NCI-H2081 (cell line): ENCODE measurements at places on chromosomes 3 and 15.

DNA sequence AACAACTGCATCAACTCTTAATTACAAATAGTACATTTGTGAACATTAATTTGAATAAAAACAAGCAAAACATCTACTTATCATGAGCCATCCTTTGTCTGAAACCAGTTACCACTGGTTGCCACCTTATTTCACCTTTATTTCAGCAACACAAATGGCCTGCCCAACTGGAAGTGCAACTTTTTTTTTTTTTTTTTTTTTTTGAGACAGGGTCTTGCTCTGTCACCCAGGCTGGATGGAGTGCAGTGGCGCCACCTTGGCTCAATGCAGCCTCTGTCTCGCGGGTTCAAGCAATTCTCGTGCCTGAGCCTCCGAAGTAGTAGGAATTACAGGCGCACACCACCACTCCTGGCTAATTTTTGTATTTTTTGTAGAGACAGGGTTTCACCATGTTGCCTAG, 13.1 kb downstream of the WDR82 start:
- DNase-seq = no peak

GRCh38 chr3:147881933-147882332, 472.8 kb downstream of the ZIC1 start:
- no peak for DNase-seq

- DNase-seq = no peak
Observed at GRCh38 chr3:132843851-132844553, 121.8 kb upstream of the NPHP3 start.

- no peak for DNase-seq
Observed at GRCh38 chr3:145639875-145640274, 521.1 kb downstream of the PLOD2 start.

DNA sequence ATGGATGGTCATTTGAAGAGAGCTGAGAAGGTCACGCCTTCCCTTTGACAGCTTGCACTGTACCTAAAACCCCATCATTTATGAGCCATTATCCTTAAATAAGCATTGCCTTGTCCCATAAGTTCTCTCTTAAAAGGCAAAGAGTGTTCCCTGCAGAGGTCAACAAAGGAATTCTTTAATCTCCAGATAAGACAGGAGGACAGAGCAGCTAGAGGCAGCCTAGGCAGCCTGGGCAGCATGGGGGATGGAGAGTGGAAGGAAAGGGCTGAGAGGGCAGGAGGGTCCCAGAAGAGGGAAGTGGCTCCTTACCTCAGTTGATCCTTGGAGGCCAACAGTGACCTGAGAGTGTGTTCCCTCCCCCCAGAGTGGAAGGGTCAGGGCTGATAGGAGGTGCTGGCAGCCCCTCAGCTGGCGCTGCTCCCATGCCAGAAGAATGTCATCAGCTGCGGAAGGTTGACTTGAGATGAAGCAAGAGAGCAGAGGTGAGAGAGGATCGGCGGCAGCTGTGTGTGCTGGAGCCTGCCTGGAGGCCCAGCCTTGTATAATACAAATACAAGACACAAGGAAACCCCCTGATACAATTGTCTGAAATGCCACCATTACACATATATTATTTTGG, 12.8 kb downstream of the KBTBD13 start:
- no peak for DNase-seq

DNA sequence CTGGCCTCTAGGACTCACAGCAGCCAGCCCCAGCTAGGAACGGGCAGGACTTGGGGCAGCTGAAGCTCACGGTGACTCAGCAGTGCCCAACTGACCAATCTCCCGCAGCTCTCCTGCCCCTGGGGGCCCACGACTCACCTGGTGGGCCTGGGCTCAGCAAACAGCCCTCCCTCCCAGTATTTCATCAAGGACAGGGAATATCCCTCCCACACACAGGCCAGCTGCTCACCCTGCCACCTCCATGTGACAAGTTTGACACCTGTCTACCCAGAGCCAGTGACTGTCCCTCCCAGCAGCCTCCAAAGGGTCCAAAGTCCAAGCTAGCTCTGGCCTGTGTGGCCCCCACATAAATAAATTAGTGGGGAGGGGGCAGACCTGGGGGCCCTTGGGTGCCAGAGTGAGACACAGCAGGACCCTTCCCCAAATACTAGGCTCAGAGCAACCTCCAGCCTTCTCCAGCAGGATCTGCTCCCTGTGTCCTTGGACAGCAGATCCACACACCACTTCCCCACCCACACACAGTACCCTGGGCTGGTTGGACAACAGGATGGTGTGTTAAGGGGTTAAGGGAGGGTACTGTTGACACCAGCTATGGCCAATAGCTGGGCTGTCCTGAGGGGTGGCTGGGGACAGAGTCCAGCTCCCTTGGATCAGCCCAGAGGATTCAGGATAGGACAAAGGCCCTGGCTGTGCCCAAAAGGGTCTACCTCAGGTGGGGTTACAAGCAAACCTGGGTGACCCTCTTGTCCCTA, 4.3 kb downstream of the GNAT1 start:
- DNase-seq = no peak

DNA sequence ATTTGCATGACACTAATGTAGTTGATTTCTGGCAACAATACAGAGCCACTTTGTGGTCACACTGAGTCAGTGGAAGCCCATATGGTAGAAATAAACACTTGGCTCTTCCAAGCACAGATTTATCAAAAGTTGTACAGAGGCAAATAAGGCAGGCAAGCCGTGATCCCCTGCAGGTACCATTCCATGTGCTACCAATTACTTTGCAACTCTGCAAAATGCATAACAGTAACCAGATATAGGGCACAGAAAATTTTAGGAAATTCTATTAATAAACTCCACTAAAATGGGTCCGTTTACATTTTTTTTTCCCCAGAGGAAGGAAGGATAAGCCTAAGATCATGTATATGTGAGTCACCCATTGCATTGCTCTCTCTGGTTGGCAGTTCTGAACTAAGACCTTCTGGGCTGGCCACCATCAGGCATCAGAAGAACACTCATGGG, 103.1 kb upstream of the PTX3 start:
- DNase-seq = no peak

DNA sequence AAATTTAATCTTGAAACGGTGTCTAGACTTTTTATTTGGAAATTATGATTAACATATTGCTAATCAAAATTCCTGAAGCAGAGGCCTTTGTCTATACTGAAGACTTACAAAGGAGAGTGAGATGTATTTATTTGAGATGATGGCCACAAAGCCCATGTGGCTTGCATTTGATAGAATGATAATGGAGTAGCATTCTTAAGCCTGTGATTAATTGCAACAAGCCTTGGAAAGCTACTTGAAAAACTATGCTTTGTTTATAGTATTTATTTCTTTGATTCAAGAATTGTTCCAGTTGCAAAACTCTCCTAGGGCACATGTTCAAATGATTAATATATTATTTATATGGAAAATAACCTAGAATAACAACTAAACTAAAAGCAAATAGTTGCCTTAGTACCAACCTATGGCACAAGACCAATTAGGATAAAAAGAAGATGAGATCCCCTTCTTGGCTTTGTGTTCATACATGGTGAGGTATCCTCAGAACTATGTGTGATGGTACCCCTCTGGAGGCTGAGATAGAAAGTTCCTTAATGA, 244.1 kb upstream of the TBL1XR1 start:
- DNase-seq = no peak

DNA sequence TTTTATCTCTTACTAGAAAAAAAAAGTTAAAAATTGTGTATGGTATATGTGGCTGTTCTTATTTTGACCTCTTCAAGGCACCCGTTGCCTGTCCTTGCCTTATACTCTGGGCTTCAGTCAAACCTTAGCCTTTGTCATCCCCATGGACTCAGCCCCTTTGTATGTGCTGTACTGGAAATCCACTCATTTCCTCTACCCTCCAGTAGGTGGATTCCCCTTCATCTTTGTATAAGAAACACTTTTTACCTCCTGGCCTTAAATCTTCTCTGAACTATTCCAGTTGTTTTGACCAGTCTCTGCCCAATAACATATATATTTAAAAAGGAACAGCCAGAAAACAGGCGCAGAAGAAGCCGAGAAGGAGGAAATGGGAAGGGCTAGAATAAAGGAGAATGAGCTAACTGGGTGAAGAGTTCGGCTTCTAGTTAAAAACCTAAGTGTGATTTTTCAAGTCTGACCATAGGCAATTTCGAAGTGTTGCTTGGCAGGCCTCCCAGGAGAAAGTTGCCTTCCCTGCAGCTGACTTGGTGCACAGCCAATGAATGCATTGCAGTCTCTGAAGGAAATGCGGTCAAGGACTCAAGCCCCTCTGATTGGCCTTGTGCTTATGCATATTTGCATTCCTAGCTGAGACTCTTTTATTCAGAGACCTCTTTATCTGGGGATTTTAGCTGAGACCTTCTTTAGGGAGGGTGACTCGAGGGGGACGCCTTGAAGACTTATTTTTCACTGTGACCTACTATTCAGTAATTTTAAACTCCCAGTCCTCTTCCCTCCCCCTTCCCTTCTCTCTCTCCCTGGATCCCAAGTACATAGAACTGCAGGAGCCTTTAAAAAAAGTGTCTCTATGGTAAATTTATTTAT, 277.4 kb downstream of the ROBO1 start:
- DNase-seq = no peak

DNA sequence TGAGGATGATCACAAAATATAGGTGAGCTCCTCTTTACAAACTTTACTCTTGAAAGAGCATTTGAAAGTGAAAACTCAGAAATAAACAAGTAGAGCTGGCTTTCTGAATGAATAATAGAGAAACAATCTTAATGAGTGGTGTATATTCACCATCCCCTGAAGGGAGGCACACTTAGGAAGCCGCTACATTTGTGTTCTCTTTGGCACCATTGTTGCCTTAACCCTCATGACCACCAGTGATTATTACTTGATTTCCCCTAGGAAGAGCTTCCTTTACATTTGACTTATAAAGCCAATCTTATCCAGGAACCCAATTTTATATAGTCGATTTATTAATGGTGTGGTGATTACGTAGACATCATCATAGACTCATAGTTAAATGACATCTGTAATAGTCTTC, 883.9 kb downstream of the TBL1XR1 start:
- DNase-seq = no peak

DNA sequence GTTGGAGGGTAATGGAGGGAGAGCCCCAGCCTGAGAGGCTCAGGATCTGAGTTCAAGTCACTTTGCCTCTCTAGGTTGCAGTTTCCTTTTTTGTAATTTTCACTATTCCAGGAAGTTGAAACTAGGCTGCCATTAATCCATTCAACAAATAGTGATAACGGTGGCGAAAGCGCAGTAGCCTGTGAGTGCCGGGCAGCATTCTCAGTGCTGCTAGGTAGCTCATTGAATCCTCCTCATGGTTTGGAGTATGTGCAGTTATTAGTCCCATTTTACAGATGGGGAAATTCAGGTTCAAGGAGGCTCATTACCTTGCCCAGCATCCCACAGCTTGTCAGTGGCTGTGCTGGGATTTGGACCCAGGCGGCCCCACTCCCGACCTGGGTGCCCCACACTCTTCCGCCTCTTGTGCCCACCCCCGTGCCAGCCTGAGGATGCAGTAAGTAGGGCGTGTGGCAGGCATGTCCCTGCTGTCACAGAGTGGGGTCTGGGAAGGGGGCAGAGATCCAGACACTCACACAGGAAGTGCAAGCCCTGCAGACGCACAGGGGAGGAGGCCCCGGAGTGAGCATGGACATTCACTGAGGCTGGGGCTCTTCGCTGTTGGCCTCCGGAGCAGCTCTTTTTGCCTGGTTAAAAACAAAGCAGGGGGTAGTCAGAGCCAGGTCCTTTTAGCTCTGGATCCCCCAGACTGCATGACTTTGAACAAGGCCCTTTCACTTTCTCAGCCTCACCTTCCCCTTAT, 58.8 kb downstream of the SLC6A6 start:
- no peak for DNase-seq

- DNase-seq = no peak
Observed at GRCh38 chr3:13053420-13053819, 19.8 kb downstream of the IQSEC1 start.

GRCh38 chr3:20857636-20858035, 671.6 kb upstream of the SGO1 start:
- DNase-seq = no peak

- no peak for DNase-seq
Observed at GRCh38 chr3:151974067-151974466, 100.6 kb downstream of the SUCNR1 start.

DNA sequence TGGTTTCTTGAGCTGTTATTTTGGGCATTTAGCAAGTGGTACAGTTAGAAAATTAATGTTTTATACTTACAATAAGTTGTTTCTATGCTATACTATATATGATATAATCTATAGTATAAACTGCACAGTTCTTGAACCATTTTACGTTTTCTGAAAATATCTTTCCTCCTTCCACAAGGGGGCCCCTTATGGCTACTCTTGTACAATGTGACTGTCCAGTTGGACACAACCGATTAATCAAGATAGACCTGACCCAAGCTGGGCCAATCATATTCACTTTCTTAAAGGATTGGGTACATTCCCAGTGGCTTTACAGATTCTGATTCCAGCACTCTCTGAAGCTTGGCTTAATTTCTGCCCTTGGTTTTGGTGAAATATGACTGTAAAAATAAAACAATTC, 953.4 kb downstream of the AGBL1 start:
- DNase-seq = no peak

DNA sequence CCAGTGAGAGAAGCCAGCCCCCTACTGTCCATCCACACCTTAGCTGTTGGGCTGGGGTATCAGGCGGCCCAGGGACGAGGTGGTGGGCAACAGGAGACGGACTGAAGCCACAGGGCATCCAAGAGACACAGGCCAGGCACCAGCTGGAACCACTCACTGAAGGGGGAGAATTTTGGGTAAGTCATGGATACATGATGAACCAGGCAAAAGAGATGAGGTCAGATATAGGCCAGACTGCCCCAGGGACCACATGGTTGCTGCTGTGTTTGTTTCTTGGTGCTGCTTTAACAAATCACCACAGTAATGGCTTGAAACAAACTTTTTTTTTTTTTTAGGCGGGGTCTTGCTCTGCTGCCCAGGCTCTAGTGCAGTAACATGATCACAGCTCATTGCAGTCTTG, 66.4 kb downstream of the SEMA5B start:
- no peak for DNase-seq

DNA sequence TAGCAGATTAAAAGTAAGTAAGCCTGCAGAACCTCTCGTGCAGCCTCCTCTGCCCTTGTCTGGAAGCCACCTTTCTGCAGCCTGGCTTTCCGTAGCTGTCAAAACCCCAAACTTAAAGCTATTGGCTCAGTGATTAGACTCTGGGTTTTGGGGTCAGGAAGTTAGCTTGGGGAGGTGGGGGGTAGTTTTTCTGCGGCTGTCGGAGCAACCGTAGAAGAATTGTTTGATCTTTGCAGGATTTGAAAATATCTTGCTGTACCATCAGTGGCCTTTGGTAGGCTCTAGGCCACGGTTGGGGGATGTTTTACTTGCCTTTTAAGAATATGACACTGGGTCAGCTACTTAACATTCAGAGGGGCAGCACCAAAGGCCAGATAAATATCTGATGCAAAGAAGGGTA, 88.4 kb upstream of the RASGRP1 start:
- no peak for DNase-seq

GRCh38 chr3:141057436-141057835, 6.3 kb downstream of the SPSB4 start:
- DNase-seq = no peak
